ENCODE measurements at places on chromosomes 2 and 18.

GRCh38 chr2:216031960-216032689, 18.8 kb upstream of the MREG start:
- DNase-seq: no peak

DNA sequence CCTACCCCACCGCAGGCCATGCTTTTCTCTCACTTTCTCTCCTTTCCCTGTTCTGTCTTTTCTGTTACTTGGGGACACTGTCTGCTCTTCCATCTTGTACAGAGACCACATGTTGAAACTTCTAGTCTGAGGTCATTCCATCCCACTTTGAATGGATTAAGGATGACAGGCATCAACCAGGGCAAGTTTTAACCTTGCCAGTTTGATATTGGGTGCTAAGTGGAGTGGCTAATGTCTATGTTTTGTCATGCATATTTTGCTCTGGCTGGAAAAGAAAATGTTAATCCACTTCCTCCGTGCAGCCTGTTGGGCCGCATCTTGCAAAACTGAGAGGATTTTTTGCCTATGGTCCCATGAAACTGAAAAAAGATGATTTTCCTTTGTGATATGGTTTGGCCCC, 205.5 kb upstream of the SESTD1 start:
- no peak for DNase-seq

DNA sequence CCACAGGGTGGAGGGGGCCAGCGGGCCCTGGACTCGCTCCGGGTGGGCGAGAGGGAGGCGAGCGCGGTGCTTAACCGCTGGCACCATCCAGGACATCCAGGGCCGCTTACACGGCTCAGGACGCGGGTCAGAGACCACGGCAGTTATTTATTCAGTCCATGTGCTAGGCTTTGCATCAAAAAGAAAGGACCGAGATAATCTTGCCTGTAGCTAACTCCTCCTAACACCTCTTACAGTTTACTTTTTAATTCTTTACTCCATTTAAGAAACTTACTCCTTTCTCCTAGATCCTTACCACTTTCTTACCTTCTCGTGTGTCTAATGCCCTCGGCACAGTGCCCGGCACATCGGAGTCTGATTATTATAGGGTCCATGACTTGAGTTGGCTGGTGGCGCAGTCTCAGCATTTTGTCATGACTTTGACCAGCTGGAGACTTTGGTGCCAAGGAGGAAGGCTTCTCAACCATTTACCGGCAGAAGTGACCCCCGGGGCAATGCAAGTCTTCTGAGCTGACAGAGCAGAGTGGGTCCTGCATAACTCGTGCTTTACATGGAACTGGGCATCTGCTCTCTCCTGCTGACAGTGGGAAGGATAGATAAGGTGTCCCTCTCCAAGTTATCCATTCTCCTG, 503 bp downstream of the ANXA4 start:
- DNase-seq: peak; percentile 64

DNA sequence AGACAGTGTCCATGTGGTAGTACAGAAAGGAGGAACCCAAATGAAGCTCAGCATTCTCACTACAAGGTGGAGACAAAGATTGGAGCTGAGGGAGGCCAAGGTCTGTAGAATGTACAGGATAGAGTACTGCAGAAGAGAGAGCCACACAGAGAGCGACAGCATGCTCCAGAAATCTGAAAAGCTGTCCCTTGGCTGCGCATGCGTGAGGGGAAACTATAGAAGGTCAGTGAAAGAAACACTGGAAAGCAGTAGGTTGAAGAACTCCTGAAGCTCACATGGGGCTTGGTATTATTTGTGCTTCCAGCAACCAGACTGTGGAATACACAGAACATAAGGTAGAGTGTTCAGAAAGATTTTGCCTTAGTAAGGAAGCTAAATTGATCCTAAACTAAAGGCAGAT, 142.5 kb downstream of the TXNL1 start:
- no peak for DNase-seq

DNA sequence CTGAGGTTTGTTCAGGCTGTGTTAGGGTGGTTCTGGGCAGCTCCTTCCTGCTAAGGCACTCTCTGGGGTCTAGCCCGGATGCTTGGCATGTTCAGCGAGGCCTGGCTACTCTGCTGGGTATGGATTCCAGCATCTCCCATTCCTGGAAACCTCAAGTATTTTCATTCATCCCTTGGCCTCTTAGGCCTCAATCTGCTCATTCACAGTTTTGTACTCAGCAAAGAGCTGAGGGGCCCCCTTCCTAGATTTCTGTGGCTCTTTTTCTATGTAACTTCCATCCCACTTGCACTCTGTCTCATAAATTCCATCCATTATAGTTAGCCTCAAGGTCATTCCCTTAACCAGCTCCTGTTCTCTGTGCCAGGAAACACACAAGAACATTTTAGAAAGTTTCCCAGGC, 798.8 kb upstream of the HS6ST1 start:
- DNase-seq: no peak

DNA sequence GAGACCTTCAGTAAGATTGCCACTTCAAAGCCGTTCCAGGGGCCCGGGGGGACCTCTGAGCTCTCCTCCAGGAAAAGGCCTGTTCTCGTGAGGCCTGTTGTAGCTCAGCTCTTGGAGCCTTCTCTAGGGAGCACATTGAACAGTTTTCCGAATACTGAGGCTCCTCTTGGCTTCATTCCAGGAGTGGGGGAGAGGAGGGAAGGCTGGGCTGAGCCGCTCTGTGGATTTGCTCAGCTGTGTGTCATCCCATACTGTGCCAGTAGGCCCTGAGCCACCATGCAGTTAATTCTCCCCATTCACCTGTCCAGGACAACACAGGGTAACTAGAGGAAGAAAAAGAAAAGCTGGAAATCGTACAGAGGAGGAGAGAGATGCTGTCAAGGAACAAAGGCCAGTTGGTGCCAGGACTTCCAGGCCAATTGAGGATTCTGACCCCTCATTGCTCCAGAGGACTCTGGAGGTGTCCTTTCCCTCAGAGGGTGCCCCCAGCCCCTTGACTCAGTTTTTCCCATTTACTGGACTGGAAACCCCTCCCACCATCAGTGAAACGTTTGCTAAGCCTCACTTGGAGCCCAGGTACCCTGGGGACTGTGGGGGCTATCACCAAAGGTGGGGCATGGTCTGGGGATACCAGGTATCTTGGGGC, 41.4 kb downstream of the HS1BP3 start:
- DNase-seq: no peak

DNA sequence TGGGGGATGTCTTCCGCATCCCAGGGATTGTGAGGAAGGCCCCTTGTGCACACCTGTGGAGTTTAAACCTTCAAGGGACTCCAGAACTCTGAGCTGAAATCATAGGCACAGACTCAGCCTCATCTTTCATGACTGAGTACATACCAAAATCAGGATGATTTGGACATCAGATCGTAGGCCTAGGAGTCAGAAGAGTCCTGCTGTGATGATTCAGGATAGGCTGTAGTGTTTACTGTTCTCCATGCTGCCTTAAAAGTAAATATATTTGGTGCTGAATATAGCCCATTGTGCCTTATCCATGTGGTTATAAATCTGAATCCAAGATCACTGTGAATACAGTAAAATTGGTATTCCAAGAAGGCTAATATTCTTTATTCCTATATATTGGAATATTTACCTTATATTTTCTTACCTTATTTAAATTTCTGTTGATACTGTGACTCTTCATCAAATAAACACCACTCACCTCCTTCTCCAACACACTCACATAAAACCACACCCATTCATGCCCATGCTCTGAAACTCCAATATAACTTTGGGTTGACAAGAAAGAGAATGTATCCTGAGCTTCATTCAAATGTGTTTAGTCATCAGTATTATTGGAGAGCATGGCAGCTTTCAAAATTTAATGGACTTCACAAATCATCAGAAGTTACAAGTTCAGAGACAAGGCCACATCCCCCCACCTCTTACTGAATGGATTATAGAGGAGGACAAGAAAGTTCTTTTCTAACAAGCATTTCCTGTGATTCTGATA, 561.4 kb upstream of the LINC00305 start:
- peak; percentile 76 for DNase-seq

DNA sequence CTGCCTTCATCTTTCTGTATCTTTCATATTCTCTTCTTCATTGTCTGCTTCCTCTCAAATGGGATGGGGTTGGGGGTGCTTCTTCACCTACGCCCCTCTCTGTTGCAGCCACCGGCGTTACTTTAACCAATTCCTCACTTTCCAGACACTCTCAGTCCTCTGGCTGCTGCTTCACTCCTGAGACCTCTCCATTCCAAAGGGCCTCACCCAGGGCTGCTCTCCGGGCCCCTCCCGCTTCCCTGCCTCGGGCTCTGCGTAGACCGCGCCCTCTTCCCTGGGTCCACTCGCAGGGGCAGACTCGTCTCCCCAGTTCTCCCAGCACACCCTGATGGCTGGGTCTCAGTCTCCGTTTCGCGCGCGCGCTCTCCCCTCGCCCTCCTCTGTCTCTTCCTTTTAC, 926 bp downstream of the SERPINB8 start:
- peak; percentile 81 for DNase-seq

GRCh38 chr18:49447810-49448745, 12.4 kb downstream of the DYM start:
- DNase-seq: peak; percentile 91

DNA sequence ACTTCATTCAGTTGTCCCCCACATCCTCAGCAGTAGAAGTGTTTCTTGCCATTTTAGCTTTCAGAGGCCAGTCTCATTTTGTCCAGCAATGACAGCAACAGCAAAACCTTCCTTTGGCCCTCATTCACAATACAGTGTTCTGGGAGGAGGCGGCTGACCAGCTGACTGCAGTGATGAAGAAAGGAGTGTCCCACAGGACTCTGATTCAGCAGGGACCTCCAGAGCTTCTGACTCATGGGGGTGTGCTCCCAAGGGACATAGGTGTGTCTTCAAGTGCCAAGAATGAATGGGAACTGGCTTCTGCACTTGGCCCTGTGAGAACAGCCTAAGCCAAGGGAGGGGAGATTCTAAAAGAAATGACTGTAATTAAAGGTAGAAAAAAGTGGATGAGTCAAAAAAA, 147.0 kb upstream of the PELI1 start:
- no peak for DNase-seq

DNA sequence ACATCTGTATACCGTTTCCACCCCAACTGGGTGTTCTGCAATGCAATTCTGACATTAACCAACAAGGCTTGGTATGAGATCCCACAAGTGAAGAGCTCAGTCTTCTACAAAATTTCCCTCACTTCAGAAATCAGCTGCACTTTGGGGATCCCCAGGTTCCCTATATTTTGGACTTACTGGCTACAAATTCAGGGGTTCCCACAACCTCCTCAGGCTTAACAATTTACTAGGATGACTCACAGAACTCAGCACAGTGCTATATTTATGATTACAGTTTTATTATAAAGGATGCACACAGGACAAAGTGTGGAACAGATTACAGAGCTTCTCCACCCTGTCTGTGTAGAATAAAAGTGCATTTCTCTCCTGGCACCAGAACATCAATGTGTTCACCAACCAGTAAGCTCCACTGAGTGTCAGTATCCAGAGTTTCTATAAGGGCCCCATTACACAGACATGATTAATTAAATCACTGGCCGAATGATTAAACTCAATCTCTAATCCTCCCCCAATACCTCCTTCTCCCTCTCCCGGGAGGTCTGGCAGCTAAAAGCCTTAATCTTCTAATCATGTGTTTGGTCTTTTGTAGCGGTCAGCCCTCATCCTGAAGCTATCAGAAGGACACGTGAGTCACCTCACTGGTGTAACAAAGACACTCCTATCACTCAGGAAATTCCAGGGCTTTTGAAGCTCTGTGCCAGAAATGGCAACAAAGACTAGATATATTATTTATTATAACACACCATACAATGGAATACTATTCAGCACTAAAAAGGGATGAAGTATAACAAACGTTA, 84.6 kb downstream of the SLC66A3 start:
- no peak for DNase-seq

GRCh38 chr2:12155303-12156051, 409.0 kb downstream of the LPIN1 start:
- DNase-seq: peak; percentile 21

- peak; percentile 39 for DNase-seq
Observed at GRCh38 chr2:98757904-98758421, 27.0 kb upstream of the MGAT4A start.

GRCh38 chr18:3524706-3525105, 74.7 kb downstream of the TGIF1 start:
- DNase-seq: no peak

GRCh38 chr2:231590614-231591013, 2.0 kb upstream of the TEX44 start:
- peak; percentile 95 for DNase-seq

DNA sequence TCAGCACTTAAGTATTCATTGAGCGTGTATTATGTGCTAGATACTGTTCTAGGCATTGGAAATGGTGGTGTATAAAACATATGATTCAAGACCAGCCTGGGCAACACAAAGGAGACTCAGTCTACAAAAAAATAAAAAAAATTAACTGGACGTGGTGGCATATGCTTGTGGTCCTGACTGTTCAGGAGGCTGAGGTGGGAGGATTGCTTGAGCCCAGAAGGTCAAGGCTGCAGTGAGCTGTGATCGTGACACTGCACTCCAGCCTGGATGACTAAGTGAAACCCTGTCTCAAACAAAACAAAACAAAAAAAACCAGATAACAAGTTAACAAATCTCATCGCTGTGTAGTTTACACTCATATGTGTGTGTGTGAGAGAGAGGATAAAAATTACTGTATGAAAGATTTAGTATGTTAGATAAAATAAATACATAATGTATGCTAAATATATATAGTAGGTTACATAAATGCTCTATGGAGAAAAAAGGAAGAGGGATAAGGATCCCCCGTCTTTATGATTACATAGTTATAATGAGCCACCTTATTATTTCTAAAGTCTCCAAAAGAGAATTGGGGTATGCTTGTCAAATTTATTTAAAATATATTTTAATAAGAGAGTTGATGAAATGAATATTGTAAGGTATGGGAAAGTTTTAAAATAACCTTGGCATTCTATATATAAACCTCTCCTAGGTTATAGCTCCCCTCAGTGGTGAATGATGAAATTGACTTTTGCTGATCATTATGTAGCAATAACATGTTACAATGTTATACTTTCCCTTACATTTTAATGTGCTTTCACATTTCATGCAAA, 69.2 kb downstream of the EHBP1 start:
- peak; percentile 71 for DNase-seq

- no peak for DNase-seq
Observed at GRCh38 chr2:3256605-3257004, 121.0 kb downstream of the EIPR1 start.

DNA sequence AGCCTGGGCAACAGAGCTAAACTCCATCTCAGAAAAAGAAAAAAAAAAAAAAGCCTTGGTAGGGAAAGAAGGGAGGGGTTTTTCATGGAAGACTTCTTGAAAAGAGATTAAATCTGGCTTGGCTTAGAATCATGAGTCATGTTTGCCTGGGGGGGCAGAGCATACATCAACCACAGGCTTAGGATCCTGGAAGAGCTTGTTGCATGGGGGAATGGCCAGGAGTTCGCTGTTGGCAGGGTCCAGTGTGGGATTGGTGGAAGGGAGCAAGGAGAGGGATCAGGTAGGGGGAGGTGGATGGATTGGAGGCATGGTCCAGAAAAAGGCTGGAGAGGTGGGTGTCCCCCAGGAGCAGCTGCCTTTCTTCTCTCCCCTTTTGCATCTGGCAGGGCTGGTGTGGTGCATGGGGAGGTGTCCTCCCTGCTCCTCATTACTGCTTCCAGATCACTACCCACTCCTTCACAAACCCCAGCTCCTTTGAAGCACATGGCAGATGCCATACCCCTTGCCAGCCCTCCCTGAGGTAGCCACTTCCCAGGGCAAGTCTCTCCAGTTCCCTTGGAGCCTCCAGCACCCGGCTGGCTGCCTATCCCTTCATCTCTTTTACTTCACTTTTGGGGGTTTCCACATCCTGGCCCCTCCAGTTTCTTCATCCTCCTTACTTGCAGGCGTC, 2.5 kb downstream of the ARMC9 start:
- DNase-seq: no peak

GRCh38 chr2:105406221-105406620, 7.4 kb upstream of the FHL2 start:
- DNase-seq: no peak
